Stimulated activated CD8-positive, alpha-beta memory T cell treated with anti-CD3 and anti-CD28 coated beads, Interleukin-7, amount 100 ng/mL, for 1 hour (primary cell): ENCODE measurements at places on chromosomes 3 and 15.
A peak's percentile ranks its signal among the peaks of the same experiment; 100 is the strongest.

GRCh38 chr3:153628591-153628990, 466.6 kb downstream of the RAP2B start:
- no peak for DNase-seq

DNA sequence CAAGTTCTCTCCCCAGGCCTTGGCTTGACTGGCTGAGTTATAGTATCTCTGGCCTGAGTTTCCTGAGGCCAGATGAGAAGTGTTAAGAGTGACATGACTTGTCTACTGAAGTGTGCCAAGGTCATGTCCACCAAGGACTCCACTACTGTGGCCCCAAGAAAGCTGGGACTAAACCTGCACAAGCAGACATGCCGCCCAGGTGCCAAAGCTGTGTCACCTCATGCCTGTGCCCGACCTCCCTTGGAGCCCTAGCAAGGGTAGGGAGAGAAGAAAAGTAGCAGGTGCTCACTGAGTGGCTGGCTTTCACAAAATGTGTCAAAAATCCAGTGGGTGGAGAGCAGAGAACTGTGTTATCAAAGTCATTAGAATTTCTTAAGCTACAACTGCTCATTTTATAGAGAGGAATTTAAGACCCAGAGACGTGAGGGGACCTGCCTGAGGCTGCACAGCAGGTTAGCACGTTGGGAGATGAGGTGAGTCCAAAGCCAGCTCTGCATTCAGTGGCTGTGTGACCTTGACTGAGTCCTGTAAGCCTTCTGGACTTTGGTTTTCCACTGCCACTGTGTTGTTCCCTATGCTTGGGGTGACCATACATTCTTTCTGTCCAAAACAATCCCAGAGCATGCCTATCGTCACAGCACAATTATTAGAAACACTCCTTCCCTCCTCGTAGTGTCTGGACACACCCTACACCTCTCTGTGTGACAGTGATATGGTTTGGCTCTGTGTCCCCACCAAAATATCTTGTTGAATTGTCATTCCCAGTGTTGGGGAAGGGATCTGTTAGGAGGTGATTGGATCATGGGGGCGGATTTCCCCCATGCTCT, 5.0 kb upstream of the LYSMD4 start:
- DNase-seq: no peak

GRCh38 chr15:90265271-90266060, at the start of gene NGRN:
Gene NGRN (plus strand): TSS chr15:90265672. CDS start chr15:90265713, 41 bp downstream.
- peak; percentile 82 for DNase-seq

DNA sequence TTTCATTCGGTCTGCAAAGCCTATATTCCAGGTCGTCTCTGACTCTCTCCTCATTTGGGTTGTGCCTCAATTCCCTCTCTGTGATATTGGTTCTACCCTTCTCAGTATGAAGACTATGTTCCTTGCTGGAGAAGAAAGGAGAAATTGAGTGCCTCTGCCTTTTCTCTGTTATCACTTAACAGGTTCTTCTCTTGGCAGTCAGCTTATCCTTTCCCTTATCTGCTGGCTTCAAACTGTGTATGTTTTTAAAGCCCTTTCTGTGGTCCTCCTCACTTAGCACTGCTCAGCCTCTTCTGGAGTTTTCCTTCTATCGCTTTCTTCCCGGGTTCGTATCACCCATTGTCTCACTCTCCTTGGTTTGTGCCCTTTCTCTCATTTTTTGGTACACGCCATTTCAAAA, 65.3 kb upstream of the FSTL1 start:
- DNase-seq: no peak

DNA sequence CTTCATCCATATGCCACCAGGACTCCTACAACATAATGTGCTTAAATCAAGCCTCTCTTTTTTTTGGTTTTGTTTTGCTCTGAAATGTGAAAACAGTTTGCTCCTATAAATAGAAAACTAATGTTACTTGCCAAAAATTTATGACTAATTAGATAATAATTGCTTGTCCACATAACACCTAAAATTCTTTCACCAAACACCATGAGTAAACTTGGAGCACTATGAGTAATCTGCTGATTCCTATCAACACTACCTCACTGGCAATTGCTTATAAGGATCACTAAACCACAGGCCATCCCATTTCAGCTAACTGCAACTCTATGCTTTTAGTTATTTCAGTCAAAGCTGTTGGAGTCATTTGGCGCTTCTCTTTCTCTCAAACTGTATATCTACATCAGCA, 252.7 kb downstream of the EPHA3 start:
- DNase-seq: no peak

- no peak for DNase-seq
These were observed 71.5 kb upstream of the EIF1B start for GRCh38 chr3:40237889-40238571.

DNA sequence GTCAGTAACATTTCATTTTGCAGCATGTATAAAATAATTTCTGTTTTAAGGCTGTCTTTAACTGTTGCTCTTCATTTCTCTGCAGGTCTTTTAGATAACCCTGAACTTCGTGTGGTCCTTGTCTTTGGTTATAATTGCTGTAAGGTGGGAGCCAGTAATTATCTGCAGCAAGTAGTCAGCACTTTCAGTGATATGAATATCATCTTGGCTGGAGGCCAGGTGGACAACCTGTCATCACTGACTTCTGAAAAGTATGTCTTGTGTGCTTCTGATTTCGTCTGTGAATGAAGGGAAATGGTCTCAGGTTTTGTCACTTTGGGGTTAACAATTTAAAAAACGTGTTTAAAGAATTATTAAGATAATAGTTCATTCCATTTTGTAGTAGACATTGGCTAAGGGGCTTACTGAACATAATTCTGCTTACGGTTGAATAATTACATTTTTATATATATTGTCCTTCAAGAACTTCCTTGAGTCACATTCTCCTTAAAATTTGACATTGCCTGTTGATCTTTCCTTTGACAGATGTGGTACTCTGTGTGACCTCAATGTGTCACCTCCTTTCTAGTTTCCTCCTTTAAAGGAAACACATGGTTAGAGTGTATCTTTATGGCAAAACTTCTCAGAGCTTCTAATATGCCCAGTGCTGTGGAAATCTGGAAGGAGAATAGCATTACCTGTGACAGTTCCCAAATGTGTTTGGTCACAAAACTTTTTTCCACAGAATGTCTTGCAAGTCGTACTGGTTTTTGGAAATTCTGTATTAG, 26.3 kb downstream of the FBXO22 start:
- no peak for DNase-seq

GRCh38 chr3:47133641-47134040, 30.3 kb downstream of the SETD2 start:
- no peak for DNase-seq

- DNase-seq: no peak
These were observed 103.7 kb downstream of the EFL1 start for GRCh38 chr15:82158811-82159210.

- no peak for DNase-seq
These were observed 770.0 kb downstream of the GRM7 start for GRCh38 chr3:7630925-7631324.

- DNase-seq: no peak
These were observed 555.8 kb downstream of the ZNF385D start for GRCh38 chr3:21195203-21195602.

DNA sequence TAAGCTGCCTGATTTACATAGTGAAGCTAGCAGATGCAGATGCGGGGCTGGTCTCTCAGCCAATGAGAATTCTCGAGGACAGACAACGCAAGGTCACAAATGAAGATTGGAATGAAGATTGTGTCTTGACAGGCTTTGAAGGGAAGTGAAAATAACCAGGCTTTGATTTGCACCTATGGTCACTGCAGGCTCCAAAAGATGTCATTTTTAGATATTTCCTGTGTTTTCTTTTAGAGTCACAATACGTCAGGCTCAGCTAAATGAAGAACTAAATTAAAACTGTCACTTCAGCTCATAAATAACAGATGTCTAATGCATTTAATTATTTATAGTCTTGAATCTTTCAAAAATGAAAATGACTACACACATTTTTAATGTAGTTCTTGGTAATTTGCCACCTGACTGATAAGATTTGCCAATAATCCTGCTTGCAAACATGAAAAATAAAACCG, 99.5 kb downstream of the SQOR start:
- no peak for DNase-seq

- no peak for DNase-seq
These were observed 73.0 kb upstream of the POMGNT2 start for GRCh38 chr3:43178891-43179366.

GRCh38 chr3:133494469-133494868, 79.0 kb upstream of the CDV3 start:
- DNase-seq: no peak

GRCh38 chr15:59020322-59020721, 32.9 kb downstream of the RNF111 start:
- DNase-seq: no peak

GRCh38 chr3:57617739-57618138, 20.6 kb upstream of the ARF4 start:
- no peak for DNase-seq

GRCh38 chr15:42363942-42364341, 4.6 kb downstream of the CAPN3 start:
- no peak for DNase-seq

DNA sequence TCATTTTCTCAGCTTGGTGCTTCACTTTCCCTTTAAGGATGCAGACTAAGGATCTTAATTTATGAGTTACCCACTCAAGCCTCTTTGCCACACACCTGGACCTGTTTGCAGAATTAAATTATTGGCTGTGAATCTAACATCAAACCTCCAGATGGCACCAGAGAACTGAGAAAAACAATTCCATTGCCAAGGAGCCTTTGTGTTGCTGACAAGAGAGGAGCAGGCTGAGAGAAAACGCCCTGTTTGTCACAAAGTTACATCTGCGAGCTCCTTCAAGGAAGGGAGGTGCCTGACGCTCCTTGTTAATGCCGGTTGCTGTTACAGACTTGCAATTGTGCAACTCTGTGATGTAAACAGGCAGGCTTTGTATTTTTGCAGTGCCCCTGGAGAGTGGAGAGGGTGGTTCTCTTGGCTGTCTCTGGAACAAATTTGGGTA, 36.3 kb upstream of the TMC3 start:
- DNase-seq: no peak

DNA sequence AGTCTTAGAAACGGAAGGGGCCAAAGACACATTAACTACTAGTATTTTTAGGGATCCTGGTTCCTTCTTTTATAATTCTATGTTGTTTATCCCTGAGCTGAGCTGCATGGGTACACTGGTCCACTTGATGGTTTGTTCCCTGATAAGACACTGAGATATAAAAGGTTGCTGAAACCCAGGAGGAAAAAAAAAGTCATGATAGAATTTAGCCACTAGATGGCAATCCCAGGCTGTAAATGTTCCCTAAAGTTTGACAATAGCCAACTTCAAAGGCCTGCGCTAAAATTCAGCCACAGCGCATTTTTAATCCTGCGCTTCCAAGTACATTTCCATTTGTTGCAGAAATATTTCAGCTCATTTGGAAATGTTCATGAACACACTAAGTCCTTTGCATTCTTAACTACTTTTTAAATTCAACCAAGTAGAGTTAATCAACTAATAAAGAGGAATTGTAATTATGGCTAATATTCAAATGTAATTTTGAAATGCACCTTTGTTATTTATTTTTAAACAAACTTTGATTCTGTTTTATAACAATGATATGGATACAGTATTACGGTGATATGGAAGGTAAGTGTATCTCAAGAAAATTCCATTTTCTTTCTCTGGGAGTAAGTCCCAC, 249.3 kb upstream of the FEZF2 start:
- no peak for DNase-seq

DNA sequence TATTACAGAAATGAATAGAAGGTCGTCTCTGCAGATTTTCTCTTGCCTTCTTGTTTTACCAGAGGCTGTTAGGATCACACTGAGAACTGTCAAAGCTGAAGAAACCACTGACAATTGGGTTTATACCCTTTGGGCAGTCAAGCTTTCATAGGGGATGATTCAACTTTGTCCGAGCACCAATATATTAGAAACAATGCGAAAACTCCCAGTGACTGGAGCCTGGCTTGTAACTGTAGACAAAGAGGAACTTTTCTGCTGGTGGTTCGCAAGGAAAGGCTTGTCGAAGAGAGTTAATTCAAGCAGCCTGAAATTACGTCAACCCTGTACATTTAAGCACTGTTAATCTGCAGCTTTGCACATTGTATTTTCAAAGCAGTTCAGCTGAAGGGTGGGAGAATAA, 193.2 kb upstream of the ZNF385D start:
- DNase-seq: no peak

DNA sequence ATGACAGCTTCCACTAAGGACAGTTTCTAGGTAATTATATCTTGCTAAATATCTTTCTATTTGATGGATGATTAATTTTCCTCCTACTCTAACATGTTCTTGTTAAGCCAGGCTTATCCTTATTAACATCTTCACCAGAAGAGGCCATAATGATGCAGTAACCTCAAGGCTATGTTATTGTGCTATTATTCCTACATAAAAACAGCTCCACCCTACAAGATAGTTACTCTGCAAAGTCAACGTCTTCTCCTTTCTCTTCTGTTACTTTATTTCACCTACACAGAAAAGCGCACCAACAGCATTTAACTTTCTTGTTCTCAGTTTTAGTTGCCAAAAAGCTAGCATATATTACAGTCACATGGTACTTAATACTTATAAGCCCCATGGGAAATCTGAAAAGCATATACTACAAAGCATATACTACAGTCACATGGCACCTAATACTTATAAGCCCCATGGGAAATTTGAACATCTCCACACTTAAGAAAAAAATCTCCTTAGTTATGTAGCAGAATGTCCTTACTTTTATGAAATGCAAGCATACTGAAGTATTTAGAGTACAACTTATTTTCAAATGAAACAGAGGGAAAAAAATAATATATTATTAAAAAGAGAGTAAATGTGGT, 13.4 kb downstream of the ADAM10 start:
- no peak for DNase-seq

- no peak for DNase-seq
These were observed 14.2 kb downstream of the MYO5C start for GRCh38 chr15:52281085-52282035.

- no peak for DNase-seq
These were observed 742 bp downstream of the TNK2 start for GRCh38 chr3:195907684-195907933.

GRCh38 chr3:101243285-101244211, 76.8 kb downstream of the IMPG2 start:
- no peak for DNase-seq

- DNase-seq: no peak
These were observed 49.0 kb downstream of the LARS2 start for GRCh38 chr3:45437383-45437782.

DNA sequence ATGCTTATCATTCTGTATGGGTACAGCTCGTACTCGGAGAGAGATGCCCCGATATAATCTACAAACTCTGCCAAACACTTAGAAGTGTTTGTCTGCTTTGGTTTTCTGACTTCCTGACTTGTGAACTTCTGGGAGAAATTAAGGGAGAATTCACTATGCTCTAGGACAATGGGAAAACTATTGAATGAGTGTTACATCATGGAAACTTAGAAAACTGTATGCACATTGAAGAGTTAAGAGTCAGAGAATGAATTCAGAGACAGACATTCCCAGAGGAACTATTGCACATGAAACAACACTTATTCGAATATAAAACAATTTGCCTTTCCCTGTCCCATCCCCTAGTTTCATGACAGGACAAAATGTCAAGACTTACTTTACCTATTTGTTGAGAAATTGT, 57.8 kb downstream of the DTWD1 start:
- no peak for DNase-seq

- DNase-seq: no peak
These were observed 20.3 kb downstream of the ACAA1 start for GRCh38 chr3:38116471-38117162.
